ENCODE measurements at places on chromosomes 4 and X.

DNA sequence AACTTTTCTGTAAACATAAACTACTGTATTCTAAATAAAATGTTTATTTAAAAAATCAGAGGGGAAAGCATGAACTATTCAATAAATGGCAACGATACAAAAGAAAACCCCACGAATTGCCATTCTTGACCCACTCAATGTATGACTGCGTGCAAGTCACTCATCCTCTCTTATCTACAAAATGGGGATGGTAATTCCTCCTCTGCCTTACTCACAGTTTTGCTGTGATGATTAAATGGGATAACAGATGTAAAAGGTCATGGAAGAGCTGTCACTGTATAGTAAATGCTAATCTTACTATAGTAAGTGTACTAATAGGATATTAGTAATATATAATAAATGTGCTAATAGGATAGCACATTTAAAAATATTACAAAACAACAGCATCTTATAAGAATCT lies 173.4 kb downstream of the SCFD2 start:
- DNase-seq, result no peak

DNA sequence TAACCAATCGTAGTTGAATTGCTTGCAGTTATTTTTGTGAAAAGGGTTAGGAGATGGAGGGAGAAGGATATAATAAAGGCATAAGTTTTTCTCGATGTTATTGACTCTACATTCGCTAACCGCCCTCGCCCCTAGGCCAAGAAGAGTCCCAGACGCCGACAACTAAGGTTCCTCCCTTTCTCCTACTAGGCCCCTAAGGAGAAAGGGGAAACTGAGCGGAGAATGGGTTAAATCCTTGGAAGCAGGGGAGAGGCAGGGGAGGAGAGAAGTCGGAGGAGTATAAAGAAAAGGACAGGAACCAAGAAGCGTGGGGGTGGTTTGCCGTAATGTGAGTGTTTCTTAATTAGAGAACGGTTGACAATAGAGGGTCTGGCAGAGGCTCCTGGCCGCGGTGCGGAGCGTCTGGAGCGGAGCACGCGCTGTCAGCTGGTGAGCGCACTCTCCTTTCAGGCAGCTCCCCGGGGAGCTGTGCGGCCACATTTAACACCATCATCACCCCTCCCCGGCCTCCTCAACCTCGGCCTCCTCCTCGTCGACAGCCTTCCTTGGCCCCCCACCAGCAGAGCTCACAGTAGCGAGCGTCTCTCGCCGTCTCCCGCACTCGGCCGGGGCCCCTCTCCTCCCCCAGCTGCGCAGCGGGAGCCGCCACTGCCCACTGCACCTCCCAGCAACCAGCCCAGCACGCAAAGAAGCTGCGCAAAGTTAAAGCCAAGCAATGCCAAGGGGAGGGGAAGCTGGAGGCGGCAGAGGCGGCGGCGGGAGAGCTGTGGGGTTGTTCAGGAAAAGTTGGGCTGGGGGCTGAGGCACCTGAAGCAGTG lies 5.9 kb downstream of the ATOH1 start:
- no peak for DNase-seq

- no peak for DNase-seq
Measured at GRCh38 chrX:115531818-115532403, 29.1 kb upstream of the PLS3 start.

GRCh38 chrX:120271218-120271617 lies 20.6 kb downstream of the ZBTB33 start:
- no peak for DNase-seq

GRCh38 chrX:119539872-119540271 lies 25.3 kb downstream of the STEEP1 start:
- DNase-seq, result no peak

DNA sequence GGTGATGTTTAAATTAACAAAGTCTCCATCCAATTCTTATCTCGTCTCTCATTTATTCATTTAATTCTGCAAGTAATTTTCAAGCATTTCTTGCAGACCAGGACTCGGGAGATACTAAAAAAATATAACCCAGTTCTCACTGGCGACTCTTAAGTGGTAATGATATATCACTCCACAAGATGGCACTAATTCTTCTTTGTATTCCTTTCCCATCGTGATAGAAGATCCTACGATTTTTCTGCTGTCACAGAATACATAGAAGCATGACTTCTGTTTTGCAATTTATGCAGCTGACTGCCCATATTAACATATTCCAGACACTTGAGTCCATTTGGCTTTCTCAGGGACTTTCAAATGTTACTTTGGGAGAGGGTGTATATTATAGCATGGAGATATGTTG lies 64.0 kb upstream of the FGF13 start:
- DNase-seq, result no peak

DNA sequence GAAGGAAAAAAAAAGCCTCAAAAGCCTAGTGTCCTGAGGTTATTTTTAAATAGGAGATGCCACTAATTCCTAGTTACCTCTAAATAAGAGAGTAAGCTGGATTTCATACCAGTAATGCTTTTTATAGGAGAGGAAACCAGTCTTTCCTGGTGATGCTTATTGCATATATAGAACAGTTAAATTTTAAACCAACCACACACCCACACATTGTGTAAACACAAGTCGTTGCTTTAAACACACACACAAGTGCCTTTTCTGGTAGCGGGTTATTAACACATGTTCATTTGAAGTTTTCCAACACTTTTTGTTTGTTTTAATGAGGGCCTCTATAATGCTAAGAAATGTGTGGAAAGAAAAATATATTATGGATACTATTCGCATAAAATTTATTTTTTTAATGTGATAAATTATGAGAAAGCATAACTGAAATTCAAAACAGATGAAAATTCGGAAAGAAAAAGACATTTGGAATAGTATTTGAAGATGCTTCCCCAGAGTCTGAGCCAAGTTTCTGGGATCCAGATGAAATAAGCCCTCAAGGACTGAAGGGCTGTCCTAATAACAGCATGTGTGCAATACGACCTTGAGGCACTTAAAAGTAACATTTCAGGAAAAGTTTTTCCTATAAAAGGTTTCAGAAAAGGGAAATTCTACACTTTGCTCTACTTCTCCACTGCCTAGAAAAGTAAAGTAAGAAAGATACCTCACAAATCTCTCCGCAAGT lies 2.0 kb downstream of the ANTXR2 start:
- no peak for DNase-seq

- DNase-seq, result no peak
Measured at GRCh38 chr4:179040259-179040658, 1598.0 kb upstream of the AGA start.

GRCh38 chr4:33579951-33580350 lies 2664.4 kb downstream of the ARAP2 start:
- no peak for DNase-seq

DNA sequence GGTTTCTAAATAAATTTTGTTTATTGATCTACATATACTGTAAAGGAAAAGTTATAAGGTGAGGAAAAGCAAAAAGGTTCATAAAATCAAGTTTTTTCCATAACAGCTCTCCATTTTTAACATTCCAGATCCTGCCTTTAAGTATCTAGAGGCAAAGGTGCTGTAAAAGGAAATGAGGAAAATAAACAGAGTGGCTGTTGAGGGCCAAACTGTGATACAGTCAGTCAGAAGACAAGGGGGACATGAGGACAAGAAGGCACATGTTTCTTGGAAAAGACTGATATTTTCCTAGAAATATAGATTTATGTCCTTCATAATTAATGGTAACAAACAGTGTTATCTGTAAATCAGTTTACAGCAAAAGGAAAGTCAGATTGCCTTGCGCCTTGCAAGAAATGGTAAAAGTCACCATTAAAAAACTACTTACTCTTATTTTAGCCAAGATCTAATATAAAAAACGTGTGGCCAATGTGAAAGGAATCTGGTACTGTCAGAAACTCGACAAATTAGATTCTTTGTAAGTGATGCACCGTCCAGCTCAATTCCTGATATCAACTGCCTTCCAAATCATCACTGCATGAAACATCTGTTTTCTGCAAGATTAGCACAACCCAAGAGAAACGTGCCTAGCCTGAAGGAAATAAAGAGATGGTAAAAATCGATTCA lies 34.0 kb upstream of the VEGFD start:
- DNase-seq, result no peak

- DNase-seq, result no peak
Measured at GRCh38 chrX:97026406-97026805, 142.7 kb downstream of the RPA4 start.

GRCh38 chrX:142186103-142186502 lies 19.0 kb downstream of the MAGEC2 start:
- no peak for DNase-seq

DNA sequence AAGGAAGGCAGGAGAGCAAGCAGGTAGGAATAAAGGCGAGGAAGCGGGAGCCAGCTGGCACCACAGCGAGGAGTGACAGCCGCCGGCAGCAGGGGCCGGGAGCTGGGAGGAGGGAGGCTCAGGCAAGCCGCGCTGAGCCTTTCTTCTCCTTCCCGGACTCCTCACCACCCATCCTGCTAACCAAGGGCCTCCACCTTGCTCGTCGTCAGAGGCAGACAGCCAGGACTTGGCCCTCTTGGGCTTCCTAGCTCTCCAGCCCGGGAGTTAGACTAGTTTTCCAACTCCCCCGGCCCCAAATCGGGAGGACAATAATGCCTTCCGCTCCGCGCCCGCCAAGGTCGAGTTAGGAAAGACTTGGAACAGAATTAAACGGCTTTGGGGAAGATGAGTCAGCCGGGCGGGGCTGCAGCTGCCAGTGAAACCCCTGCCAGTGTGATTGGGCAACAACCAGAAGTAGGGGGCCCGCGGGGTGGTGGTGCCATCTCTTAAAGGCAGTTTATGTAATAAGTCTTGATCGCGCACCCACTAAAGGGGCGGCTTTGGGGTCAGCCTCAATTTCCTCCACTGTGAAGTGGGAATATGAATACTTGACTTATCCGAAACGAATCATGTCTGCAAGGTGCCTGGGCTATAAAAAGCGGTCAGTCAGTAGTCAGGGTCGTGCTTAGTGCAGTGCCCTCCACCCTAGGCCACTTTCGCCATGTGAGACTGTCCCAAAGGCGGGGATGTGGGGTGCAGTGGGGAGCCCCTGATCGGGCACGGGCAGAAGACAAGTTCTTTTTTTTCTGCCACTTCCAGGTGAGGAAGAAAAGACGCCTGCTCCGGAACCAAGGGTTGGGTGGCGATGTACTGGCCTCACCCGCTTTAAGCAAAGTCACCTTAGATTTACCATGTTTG lies 6.7 kb upstream of the HSD17B10 start:
- DNase-seq, result no peak

GRCh38 chrX:78931814-78932213 lies 13.4 kb upstream of the P2RY10 start:
- DNase-seq, result no peak

DNA sequence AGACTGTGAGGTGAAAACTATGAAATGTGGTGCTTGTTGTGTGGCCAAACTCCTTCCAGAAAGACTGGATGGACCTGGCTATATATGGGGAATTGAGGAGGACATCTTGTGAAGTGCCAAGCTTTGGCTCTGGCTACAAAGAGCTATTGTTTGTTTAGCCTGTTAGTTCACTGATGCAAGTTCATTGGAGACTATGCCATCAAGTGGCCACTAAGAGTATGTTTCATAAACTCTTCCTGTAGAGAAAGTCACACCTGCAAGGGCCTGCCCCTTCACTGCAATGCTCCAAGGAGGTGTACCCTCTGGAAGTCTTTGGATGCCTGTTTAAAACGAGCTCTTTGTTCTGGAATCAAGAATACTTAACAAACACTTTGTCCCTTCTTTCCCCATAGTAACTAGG lies 382.0 kb downstream of the GABRG1 start:
- no peak for DNase-seq

DNA sequence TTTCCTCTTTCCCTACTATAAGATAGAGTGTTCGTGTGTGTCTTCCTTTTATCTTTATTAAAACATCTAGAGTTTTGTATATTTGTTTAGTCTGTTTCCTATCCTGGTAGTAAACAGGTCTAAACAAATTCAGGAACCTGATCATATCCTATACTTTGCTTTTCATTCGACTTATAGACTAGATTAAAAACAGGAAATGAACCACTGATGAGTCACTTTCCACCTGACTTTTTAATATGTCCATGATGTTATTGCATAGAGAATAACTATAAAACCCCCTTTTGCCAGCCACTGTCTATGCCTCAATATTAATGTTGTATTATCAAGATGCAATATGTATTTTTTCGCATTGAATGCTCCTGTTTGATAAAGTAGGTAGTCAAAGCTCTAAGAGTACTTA lies 1794.0 kb downstream of the STIM2 start:
- no peak for DNase-seq

DNA sequence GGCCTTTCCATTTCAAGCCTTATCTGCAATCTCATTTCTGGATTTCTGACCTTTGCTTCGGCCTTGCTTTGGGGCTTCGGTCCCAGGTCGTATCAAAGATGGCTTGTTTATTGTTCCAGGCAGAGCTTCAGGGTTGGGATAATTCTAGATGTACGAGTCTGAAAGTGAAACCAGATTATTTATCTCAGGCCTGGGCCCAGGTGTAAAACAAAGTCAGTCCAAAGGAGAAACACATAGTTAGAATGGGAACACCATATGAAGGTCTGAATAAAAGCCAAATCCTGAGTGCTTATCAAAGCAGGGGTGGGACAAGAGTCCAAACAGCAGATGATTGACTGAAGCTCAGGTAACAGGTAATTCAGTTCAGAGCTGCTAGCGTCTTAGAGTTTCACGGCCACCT lies 17.1 kb downstream of the PRIMPOL start:
- DNase-seq, result no peak

GRCh38 chr4:53367721-53368120 lies 1.9 kb upstream of the SCFD2 start:
- DNase-seq, result no peak

DNA sequence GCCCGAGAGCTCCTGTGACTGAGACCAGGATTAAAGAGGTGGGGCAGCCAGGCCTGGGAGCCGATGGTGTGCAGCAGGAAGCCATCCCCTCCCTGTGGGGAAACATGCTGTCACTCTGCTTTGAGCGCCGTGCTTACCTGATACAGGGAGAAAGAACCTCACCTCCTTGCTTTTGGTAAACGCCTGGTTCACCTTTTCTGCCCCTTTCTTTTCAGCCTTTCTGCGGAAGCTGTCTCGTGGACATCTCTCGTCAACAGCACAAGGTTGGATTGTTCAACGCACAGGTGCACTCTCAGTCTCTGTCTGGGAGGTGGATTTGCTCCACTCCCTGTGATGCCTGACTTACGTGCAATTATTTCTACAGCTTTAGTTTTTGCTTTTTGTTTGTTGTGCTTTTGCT lies 12.0 kb downstream of the ZFYVE28 start:
- no peak for DNase-seq

DNA sequence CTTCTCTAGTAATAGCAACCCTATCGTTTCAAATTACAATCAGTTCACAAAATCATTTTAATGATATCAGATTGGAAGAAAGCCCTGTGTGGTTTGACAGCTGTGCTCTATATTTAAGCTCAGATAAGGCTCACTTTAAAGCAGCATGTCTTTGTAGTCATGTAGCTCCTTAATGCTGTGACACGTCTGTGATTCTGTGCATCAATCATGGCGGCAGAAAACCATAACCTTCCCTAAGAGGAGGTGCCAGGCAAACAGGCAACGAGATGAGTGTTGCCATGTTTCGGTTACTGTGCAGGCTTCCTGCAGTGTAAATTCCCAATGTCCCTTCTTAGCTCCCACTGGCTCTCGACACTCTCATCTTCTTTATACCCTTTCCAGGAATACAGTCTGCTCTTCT lies 212.7 kb downstream of the GRID2 start:
- no peak for DNase-seq
